Substantia nigra (tissue), 51 donors: ENCODE measurements at places on chromosomes 11 and 22.

- no peak for DNase-seq
These were observed 40.2 kb upstream of the CCDC188 start for GRCh38 chr22:20191000-20191515.

DNA sequence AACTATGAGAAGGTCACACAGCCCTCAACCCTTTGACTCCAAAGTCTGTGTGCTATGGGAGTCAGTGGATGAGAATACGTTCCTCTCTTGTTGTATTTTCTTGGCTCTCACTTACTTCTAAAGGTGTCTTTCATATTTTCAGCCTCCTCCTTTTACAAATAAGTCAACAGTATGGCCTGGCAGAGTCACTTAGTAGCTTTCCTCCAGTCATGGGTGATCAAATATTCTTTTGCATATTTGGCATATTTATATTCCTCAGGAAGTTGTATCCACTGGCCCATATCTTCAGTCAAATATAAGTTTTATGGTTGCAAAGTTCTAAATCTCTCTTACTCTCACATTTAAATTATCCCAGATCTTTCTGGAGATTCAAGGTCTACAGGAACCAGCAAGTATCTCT is 327.5 kb downstream of the ETS1 start:
- no peak for DNase-seq

DNA sequence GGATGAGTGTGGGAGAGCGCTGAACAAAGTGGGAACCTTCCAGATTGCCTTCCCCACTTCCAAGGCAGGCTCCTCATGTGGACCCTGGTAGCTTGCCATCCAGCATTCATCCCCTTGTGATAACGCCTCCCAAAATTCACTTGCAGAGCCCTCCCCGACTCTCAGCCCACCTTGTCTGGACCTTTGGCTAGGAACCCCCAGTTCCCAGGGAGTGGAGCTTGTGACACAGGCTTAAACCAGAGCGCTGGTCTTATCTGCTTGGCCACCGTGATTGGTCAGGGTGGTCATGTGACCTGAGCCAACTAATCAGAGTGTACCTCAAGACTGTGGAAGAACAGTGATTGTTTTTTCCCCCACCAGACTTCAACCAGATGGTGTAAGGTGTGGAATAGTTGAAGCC is 9.6 kb upstream of the SLC35C1 start:
- DNase-seq = no peak

DNA sequence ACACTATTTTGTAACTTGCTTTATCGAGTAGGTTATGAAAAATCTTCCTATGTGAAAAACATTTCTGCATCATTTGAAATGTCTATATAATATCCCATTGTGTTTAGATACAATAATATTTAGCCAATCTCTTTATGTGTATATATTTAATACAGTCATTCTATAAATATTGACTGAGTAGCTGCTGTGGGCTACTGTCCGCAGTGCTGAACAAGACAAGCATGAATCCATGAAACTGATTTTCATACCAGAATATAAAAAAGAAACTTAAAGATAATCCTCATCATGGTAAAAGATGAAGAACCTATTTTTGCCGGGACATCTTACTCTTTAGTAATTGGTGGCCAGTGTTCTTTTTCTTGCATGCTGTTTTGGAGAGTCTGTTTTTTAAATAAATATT is 3.6 kb downstream of the PPARA start:
- no peak for DNase-seq

- no peak for DNase-seq
These were observed 59.4 kb upstream of the A4GALT start for GRCh38 chr22:42780070-42780540.

DNA sequence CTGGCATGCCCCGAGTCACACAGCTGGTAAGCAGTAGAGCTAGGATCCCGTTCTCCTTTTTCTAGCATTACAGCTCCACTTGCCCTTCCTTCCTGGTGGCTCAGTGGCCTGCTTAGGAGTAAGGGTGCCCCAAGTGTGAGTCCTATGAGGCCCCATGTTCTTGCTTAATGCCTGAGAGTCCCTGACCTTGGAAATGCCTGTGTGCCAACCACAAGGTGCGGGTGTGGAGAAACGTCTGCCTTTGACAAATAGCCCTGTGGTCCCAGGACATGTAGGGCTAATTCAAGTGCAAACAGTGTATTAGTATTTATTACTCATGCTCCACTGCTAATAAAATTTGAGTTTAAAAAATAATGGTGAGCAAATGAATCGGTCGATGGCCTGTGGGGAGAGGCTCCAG is 18.4 kb downstream of the GRIK4 start:
- DNase-seq = no peak
